ENCODE measurements at places on chromosomes 3 and 15.

GRCh38 chr15:89670971-89671560, 8.1 kb downstream of the PLIN1 start:
- DNase-seq = no peak

GRCh38 chr3:104291437-104291851, 1075.3 kb upstream of the ALCAM start:
- no peak for DNase-seq

DNA sequence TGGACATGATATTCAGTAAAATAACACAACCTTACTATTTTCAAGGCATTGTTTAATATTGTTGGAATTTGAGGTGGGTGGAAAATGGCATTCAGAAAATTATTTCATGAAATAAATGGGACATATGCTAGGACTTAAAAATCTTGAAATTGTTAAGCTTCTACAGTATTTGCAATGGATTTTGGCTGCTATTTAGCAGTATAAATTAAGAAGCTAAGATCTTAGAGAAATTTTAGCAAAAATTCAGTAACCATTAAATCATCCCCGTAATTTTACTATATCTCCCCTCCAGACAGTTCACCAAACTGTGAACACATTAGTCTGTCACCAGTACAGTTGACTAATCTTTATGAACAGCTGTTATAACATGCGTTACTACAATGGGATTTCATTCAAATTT, 8.2 kb downstream of the DIPK2A start:
- no peak for DNase-seq

GRCh38 chr15:33150971-33151370, 43.5 kb downstream of the FMN1 start:
- no peak for DNase-seq

DNA sequence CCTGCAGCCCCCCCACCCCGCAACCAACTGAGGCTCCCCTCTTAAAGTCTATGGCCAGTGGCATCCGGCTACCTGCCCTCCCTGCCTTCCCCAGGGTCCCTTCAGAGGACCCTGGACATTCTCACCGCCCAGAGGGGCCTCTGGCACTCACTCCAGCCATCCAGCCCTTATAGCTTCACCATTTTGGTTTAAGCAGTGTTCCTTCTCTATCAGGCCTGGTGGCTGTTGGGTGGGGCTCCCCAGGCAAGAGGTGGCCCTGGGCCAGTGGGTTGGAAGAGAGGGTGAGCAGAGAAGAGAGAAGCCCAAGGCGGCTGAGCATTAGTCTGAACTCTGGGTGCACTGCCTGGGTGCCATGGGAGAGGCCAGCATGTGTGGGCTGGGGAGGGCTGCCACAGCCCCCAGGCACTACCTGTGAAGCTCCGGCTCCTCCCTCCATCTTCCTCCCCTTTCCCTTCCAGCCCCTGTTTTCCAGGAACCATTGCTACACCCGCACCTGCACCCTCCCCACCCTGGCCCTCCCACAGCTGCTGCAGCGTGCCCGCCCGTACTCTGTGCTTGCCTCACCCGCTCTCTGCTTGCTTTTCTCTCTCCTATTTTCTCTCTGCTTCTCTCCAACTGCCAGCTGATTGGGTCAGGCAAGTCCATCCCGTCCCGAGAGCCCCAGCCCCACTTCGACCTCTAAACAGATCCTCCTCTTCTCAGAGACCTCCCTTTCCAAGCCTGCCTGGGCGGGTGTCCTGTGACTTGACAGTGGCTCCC, 168.2 kb downstream of the TBC1D2B start:
- DNase-seq = no peak

GRCh38 chr3:48015431-48016180, 610 bp downstream of the MAP4 start:
- DNase-seq = no peak

GRCh38 chr3:16482770-16483531, 30.5 kb downstream of the RFTN1 start:
- DNase-seq = no peak

GRCh38 chr3:94709249-94709902, 646.5 kb downstream of the NSUN3 start:
- no peak for DNase-seq
